ENCODE measurements at places on chromosomes 6 and 20. TPM values are rescaled to one million over a fixed set of nuclear protein-coding genes. Genes with fewer than 3 reads are reported as not detected.

The PERP gene
- 95.4 TPM for total RNA-seq

The CTCFL gene
- total RNA-seq, result not detected

The HCRTR2 gene
- not detected for total RNA-seq

The GTSF1L gene
- not detected for total RNA-seq

The OSTM1 gene
- total RNA-seq, result 11.9 TPM

The C6orf15 gene
- total RNA-seq, result not detected

The TRAPPC3L gene
- total RNA-seq, result not detected

The ACSS1 gene
- total RNA-seq, result 15.6 TPM

The CFAP206 gene
- 0.53 TPM for total RNA-seq

The PTK6 gene
- total RNA-seq, result 2.8 TPM

The SPEF1 gene
- total RNA-seq, result 1.9 TPM

The FAM209B gene
- 1.00 TPM for total RNA-seq

The SMOC2 gene
- not detected for total RNA-seq

The VIP gene
- total RNA-seq, result not detected

Data from A549 treated with ZK216348 at 1 μM for 4 hours (cell line).